ENCODE measurements at places on chromosomes 3 and 15. TPM values are rescaled to one million over a fixed set of nuclear protein-coding genes. Genes with fewer than 3 reads are reported as not detected.

The GABRB3 gene
- total RNA-seq = 74.5 TPM

The SELENOS gene
- total RNA-seq = 168 TPM

The CSPG5 gene
- total RNA-seq = 0.84 TPM

The ETFA gene
- 260 TPM for total RNA-seq

The GRK7 gene
- total RNA-seq = not detected

The TRH gene
- total RNA-seq = not detected

The CCDC13 gene
- 0.35 TPM for total RNA-seq

The SLC28A2 gene
- not detected for total RNA-seq

The ITPKA gene
- total RNA-seq = 8.8 TPM

The LSMEM2 gene
- total RNA-seq = 0.10 TPM

The SLC9C1 gene
- not detected for total RNA-seq

The GOLGA6B gene
- 0.06 TPM for total RNA-seq

The TMEM212 gene
- total RNA-seq = not detected

The AADAC gene
- 12.2 TPM for total RNA-seq

The OR5K3 gene
- not detected for total RNA-seq

The KBTBD8 gene
- 0.73 TPM for total RNA-seq

The ZNF770 gene
- 12.7 TPM for total RNA-seq

The UBL7 gene
- total RNA-seq = 40.7 TPM

The ZNF639 gene
- total RNA-seq = 20.6 TPM

The PLCL2 gene
- 6.8 TPM for total RNA-seq

The ABI3BP gene
- 1.5 TPM for total RNA-seq

The ST3GAL6 gene
- total RNA-seq = 1.4 TPM

Data from A549 treated with Hydrocortisone at 1 μM for 4 hours (cell line).